ENCODE measurements at places on chromosomes 1 and 21. TPM values are rescaled to one million over a fixed set of nuclear protein-coding genes. Genes with fewer than 3 reads are reported as not detected.
A peak's percentile ranks its signal among the peaks of the same experiment; 100 is the strongest.

- peaks cover 14% of the 10 kb centered on the region for H3K4me1 ChIP-seq
- H3K27me3 ChIP-seq, result peaks cover 39% of the 10 kb centered on the region
- H3K36me3 ChIP-seq, result no peaks in the 10 kb centered on the region
- no peak for DNase-seq
- no peak overlapping the region for H3K4me3 ChIP-seq
These were observed 164.8 kb downstream of the TNFSF18 start for GRCh38 chr1:172885971-172886370.

DNA sequence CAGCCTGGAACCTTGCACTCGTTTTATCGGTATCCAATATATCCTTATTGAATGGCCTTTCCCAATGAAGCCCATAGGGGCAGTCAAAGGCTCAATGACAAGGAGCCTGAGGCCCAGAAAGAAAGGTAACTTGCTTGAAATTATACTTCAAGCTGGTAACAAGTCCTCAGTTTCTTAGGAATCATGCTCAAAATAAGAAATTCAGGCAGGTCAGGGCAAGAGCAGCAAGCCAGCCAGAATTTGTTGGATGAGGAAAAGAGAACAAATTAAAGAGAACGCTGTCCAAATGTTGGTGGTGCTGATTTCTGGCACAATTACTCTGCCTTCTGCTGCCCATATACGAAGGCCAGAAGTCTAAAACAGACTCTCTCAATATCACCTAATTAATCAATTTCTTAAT lies 77.6 kb downstream of the DDX20 start:
- no peaks in the 10 kb centered on the region for H3K4me1 ChIP-seq
- H3K27me3 ChIP-seq, result peaks cover 20% of the 10 kb centered on the region
- no peaks in the 10 kb centered on the region for H3K36me3 ChIP-seq
- DNase-seq, result no peak

GRCh38 chr1:117942293-117942692 lies 12.8 kb downstream of the WDR3 start:
- peaks cover 70% of the 10 kb centered on the region for H3K36me3 ChIP-seq
- H3K4me1 ChIP-seq, result no peaks in the 10 kb centered on the region
- H3K4me3 ChIP-seq, result no peak overlapping the region
- DNase-seq, result no peak

Gene CRB1
- total RNA-seq, result 0.05 TPM

GRCh38 chr1:169201084-169201619 lies 94.7 kb downstream of the ATP1B1 start:
- no peak for DNase-seq
- H3K27me3 ChIP-seq, result no peaks in the 10 kb centered on the region
- H3K36me3 ChIP-seq, result no peaks in the 10 kb centered on the region
- H3K27ac ChIP-seq, result no peak overlapping the region
- H3K4me3 ChIP-seq, result no peak overlapping the region

Gene PLXNA2
- not detected for total RNA-seq

- DNase-seq, result no peak
- H3K36me3 ChIP-seq, result no peaks in the 10 kb centered on the region
These were observed 416.1 kb downstream of the MRPL39 start for GRCh38 chr21:25191141-25191540.

Gene KRTAP7-1
- total RNA-seq, result not detected

Gene TXNIP
- 112 TPM for total RNA-seq

Gene RHEX
- total RNA-seq, result not detected

- no peak overlapping the region for H3K4me3 ChIP-seq
- no peaks in the 10 kb centered on the region for H3K36me3 ChIP-seq
- no peak for DNase-seq
- H3K4me1 ChIP-seq, result no peaks in the 10 kb centered on the region
These were observed 33.7 kb upstream of the AK4 start for GRCh38 chr1:65114322-65114721.

Gene ASCL5
- total RNA-seq, result not detected

DNA sequence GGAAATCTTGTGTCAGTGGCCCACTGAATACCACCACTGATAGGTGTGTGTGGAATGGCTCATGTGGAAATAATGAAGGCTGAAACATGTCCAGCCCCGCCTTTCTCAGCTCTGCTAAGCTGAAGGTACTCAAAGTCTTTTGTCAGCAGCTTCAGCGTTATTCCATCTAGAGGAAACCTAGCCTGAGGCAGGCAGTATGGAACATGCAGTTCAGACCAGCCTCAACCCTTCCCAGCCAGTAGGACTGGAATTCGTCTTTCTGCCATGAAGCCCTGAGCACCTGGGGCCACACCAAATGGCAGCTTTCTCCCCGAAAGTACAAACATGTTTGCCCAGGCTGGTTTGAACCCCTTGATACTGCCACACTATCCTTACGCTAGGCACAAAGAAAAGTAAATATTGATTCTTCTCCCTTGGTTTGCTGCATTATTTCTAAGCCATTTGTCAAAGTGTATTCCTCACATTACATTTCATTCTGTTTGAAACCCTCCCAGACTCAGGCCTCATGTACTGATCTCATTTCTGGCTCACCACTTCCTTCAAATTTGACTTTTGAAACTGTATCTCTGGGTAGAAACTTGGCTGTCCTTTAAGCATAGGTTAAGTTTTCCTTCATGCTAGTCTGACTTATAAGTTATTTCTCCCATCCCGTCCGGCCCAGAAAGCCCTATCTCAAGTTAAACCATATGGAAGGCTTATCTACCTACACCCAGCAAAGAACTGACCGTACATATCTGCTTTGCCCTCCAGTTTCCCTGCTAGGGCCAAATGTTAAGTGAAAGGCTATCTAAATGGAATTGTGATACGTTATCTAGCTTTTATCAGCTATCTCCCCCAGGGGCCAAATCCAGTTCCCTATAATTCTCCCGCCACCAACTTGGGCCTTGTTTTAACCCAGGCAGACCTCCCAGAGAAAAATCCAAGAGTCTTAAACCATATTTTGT lies 45.7 kb upstream of the HOOK1 start:
- no peak for DNase-seq
- H3K27me3 ChIP-seq, result peaks cover 2% of the 10 kb centered on the region
- H3K4me1 ChIP-seq, result no peaks in the 10 kb centered on the region
- H3K27ac ChIP-seq, result no peak overlapping the region
- H3K4me3 ChIP-seq, result no peak overlapping the region
- no peaks in the 10 kb centered on the region for H3K36me3 ChIP-seq

Gene IVL
- total RNA-seq, result 0.07 TPM

DNA sequence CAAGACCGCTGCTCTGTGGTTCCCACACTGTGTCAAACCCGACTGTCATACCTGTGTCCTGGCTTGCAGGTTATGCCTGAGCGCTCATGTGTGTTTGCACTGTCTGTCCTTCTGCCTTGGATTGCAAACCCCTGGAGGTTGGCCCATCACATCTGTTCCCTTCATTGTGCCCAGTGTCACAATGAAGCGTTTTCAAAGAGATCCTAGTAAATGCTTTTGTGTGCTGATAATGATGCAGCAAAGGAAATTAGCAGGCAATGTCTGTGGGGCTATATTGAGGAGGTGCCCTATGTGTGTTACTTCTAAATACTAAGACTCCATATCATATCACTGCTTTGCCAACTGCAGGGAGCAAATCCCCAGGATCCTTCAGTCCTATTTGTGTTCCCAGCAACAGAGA lies 424.4 kb upstream of the NFIA start:
- H3K36me3 ChIP-seq, result no peaks in the 10 kb centered on the region
- DNase-seq, result no peak
- H3K4me3 ChIP-seq, result no peak overlapping the region
- H3K4me1 ChIP-seq, result no peaks in the 10 kb centered on the region

Gene ANKRD34A
- total RNA-seq, result 6.1 TPM

- no peak overlapping the region for H3K27ac ChIP-seq
- peaks cover 5% of the 10 kb centered on the region for H3K4me1 ChIP-seq
- no peak overlapping the region for H3K4me3 ChIP-seq
- no peaks in the 10 kb centered on the region for H3K36me3 ChIP-seq
- no peak for DNase-seq
These were observed 13.5 kb upstream of the CR2 start for GRCh38 chr1:207440626-207441025.

Gene OR6N1
- total RNA-seq, result not detected

Gene TP73
- total RNA-seq, result 0.32 TPM

Gene SRM
- total RNA-seq, result 180 TPM

Gene RNU1-2
- 2,291 TPM for total RNA-seq

Gene CD164L2
- not detected for total RNA-seq

Gene RYR2
- total RNA-seq, result 0.05 TPM

Gene FNDC5
- not detected for total RNA-seq

DNA sequence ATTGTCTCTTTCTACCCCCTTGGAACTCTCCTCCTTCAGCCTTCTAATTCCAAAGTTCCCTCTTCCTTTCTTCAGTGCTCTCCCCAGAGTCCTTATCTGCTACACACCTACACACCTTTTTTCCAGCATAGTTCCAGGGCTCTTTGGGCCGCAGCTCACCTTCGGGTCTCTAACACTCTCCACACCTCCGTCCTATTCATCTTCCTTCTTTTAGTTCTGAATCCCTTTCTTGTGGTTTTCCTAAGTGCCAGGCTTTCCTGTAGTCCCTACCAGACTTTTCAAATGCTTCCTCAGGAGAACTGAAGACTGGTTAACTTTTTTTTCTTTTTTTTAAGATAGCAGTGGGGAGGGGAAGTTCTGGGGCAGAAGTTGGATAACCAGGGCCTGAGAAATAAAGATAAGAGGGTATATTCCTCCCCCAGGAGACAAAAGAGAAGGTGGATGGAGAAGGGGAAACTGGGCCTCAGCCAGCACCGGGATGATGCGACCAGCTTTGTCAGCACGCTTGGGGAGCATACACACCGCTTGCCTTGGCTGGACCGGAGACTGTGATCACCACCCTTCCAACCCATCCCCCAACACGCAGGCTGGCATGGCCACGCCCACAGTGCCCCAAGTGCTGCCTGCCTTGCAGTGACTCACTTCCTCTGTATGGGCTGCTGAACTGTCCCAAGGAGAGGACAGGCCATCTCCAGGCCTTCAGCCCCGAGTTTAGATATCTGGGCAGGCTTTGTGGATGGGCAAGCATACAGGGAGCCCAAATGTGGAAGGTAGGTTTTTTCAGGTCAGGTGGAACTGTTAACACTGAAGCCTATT lies 2.5 kb upstream of the CERS2 start:
- peak overlapping the region; percentile 89 for H3K27ac ChIP-seq
- H3K4me1 ChIP-seq, result peaks cover 51% of the 10 kb centered on the region
- DNase-seq, result peak; percentile 89
- H3K36me3 ChIP-seq, result peaks cover 8% of the 10 kb centered on the region
- no peaks in the 10 kb centered on the region for H3K27me3 ChIP-seq

- H3K27me3 ChIP-seq, result peaks cover 2% of the 10 kb centered on the region
- H3K4me1 ChIP-seq, result no peaks in the 10 kb centered on the region
- DNase-seq, result no peak
- H3K4me3 ChIP-seq, result no peak overlapping the region
These were observed 80.2 kb downstream of the FMN2 start for GRCh38 chr1:240171907-240172306.

Gene PADI4
- 0.23 TPM for total RNA-seq

DNA sequence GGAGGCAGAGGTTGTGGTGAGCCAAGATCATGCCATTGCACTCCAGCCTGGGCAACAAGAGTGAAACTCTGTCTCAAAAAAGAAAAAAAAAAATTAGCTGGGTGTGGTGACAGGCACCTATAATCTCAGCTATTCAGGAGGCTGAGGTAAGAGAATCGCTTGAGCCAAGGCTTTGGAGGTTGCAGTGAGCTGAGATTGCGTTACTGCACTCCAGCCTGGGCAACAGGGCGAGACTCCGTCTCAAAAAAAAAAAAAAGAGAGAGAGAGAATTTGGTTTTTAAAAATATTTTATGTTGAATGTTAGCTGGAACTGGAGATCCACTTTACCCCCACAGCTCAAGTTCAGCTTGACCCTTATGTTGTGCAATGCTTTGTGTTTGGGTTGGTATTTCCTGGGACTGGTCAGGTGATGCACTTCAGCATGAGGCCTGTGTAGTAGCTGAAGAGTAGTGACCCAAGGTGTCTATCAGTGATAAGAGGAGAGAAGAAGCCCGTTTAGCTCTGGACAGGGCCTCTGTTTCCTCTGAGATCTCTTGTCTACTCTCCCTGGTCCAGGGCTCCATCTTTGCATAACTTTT lies 36.8 kb upstream of the MACF1 start:
- no peak overlapping the region for H3K27ac ChIP-seq
- DNase-seq, result no peak
- H3K27me3 ChIP-seq, result no peaks in the 10 kb centered on the region
- peaks cover 18% of the 10 kb centered on the region for H3K4me1 ChIP-seq
- no peaks in the 10 kb centered on the region for H3K36me3 ChIP-seq

DNA sequence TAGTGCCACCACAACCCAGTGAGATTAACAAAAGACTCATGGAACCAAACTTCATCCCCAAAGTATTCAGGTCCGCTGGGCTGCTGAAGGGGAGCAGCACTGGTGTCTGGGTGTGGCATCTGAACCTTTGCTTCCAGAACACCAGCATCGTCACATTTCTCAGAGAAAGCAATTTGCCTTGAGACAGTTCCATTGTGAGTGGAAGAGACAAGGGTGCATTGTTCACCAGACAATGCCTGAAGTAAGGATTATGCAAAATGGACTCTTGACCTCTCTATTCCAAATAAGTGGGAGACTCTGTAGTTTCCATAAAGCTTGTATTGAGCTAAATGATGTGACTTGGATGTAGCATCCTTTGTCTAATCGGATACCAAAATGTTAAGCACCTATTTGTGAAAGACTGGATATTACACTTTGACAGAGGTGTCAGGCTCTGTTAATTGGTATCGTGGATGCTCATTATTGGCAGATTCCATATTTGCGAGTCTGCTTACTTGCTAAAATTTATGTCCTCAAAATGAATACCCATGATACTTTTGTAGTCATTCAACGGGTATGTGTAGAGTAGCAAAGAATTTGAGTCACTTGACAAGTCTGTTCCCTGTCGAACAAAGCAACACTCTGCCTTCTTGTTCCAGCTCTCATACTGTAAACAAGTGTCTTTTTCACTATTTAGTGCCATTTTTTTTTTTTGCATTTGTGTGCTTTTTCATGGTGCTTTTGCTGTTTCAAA lies 75.6 kb downstream of the MRPS6 start:
- no peak for DNase-seq
- H3K4me3 ChIP-seq, result no peak overlapping the region
- no peaks in the 10 kb centered on the region for H3K27me3 ChIP-seq

DNA sequence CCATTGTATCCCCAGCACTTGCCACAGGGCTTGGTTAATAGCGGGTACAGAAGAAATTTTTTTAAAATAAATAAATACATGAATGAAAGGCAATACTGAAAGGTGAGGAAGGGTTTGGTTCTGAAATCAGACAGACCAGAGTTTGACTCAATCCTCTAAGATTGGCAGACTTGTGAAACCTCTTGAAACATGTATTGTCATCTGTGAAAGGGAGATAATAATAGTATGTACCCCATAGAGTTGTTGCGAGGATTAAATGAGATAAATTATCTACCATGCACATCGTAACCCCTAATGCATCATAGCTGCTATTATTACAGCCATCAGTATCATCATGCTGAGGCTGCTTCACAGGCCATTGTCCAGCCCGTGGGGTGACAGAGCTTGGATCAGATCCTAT lies 41.4 kb downstream of the S1PR1 start:
- no peak for DNase-seq
- peak overlapping the region; percentile 73 for H3K27ac ChIP-seq
- peaks cover 70% of the 10 kb centered on the region for H3K4me1 ChIP-seq

Gene TLR5
- 0.21 TPM for total RNA-seq

Gene TTLL10
- total RNA-seq, result not detected

Gene ATP1A4
- not detected for total RNA-seq

GRCh38 chr1:223654083-223654482 lies 11.4 kb downstream of the CAPN8 start:
- H3K4me3 ChIP-seq, result no peak overlapping the region
- H3K4me1 ChIP-seq, result peaks cover 5% of the 10 kb centered on the region
- H3K27me3 ChIP-seq, result peaks cover 9% of the 10 kb centered on the region
- H3K36me3 ChIP-seq, result no peaks in the 10 kb centered on the region
